ENCODE measurements at places on chromosomes 1 and 21.

- no peak for DNase-seq
Measured at GRCh38 chr1:66692681-66693080, 59.6 kb upstream of the DYNLT5 start.

DNA sequence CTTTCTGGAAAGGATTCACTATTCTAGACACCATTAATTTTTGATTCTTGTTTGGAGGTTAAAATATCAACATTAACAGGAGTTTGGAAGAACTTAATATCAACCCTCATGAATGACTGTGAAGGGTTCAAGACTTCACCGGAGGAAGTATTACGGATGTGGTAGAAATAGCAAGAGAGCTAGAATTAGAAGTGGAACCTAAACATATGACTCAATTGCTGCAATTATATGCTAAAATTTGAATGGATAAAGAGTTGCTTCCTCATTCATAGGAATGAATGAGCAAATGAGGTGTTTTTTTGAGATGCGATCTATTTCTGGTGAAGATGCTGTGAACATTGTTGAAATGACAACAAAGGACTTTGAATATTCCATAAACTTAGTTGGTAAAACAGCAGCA lies 77.9 kb upstream of the TNFSF4 start:
- no peak for DNase-seq

- no peak for DNase-seq
Measured at GRCh38 chr1:222167111-222167510, 380.8 kb downstream of the HHIPL2 start.

GRCh38 chr1:162846256-162847212 lies 14.4 kb downstream of the CCDC190 start:
- DNase-seq, result no peak

- no peak for DNase-seq
Measured at GRCh38 chr1:223176437-223176836, 33.4 kb upstream of the TLR5 start.

GRCh38 chr1:226603022-226603857 lies 54.7 kb downstream of the STUM start:
- no peak for DNase-seq

- DNase-seq, result no peak
Measured at GRCh38 chr21:16633831-16634459, 878.9 kb upstream of the CXADR start.

- no peak for DNase-seq
Measured at GRCh38 chr1:30318413-30318812, 405.0 kb downstream of the MATN1 start.

DNA sequence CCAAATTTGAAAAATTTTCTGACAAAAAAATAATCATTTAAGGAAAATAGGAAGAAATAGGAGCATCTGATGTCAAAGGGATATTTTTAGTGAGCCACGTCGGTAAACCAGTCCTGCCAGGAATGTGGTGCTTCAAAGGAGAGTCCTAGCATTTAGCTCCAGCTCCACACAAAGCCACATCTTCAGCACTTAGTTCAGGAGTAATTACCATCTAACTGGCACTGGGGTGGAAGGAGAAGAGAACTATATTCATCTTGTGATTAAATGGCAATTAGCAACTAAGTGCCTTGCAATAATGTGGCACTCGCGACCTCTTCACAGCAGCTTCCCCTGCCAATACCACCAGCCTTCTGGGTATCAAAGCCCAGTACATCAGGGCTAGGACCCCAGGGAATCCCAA lies 409.1 kb downstream of the SETD4 start:
- DNase-seq, result no peak

GRCh38 chr1:48066936-48067335 lies 69.8 kb upstream of the TRABD2B start:
- no peak for DNase-seq

DNA sequence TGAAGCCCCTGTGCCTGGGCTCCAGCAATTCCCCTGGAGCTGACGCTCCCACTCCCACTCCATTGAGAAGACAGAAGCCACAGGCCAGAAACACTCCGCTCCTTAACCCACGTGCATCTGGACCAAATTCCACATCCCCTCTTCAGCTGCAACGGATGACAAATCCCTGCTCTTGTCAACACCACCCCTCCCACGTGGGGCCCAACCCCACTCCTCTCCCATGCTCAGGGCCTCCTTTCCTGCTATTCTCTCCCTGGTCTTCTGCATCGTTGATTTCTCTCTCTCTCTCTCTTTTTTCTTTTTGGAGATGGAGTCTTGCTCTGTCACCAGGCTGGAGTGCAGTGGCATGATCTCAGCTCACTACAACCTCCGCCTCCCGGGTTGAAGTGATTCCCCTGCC lies 18.3 kb downstream of the CA6 start:
- DNase-seq, result no peak

GRCh38 chr1:94406446-94406845 lies 11.7 kb upstream of the ABCD3 start:
- no peak for DNase-seq

DNA sequence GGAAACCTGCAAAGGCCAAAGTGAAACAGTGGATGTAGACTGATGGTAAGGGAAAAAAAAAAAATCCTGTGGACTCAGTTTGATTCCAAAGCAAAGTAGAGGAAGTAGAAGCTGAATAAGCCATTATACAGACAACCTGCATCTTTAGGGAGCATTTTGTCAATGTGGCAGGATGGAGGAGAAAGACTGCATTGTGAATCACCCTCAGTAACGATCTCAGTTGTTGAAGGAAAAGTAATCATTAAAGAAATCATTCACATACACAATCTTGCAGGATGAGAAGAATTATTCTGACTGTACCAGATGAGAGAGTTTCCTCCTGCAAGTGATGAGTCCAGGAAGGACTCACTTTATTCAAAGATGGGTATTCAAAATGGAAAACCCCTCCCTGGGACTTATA lies 45.1 kb upstream of the TRIM67 start:
- no peak for DNase-seq

DNA sequence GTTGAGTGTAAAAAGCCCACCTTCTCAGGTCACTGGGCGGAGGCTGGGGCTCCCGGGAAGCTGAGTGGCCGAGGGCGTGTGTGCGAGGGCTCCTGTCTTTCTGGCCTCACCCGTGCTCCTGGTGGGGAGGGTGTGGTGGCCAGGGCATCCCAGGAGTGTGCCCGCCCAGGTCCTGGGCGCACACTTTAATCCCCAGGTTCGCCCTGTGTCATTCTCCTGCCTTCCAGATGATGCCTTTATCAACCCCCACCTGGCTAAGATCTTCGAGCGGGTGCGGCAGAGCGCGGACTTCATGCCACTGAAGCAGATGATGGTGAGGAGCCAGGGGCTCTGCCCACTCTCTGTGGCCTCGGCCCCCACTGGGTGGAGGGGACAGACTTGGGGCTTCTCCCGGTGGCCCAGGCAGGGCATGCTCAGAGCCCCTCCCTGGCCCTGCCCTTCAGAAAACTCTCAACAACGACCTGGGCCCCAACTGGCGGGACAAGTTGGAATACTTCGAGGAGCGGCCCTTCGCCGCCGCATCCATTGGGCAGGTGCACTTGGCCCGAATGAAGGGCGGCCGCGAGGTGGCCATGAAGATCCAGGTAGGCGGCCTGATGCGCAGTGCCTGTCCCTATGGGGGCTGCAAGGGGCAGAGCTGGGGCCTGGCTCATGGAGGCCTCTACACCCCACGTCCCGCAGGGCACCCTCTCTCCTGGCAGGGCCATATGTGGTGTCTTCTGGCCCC lies 42.5 kb downstream of the COQ8A start:
- no peak for DNase-seq

DNA sequence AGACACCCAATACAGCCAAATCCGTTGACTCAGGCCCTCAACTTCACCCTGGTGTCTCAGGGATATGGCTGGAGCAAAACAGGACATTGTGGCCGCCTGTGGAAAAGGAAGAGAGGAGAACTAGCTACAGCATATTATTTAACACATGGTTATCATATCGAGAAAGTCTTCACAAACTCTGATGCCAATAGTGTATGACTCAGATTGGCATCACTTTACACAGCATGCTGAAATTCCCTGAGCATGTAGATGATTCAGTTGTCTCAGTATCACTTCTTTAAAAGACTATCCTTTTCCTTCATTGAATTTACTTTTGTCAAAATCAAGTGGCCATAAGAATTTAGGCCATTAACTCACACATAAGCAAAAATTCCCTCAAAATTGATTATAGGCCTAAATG lies 20.1 kb downstream of the HSD3B2 start:
- DNase-seq, result no peak

DNA sequence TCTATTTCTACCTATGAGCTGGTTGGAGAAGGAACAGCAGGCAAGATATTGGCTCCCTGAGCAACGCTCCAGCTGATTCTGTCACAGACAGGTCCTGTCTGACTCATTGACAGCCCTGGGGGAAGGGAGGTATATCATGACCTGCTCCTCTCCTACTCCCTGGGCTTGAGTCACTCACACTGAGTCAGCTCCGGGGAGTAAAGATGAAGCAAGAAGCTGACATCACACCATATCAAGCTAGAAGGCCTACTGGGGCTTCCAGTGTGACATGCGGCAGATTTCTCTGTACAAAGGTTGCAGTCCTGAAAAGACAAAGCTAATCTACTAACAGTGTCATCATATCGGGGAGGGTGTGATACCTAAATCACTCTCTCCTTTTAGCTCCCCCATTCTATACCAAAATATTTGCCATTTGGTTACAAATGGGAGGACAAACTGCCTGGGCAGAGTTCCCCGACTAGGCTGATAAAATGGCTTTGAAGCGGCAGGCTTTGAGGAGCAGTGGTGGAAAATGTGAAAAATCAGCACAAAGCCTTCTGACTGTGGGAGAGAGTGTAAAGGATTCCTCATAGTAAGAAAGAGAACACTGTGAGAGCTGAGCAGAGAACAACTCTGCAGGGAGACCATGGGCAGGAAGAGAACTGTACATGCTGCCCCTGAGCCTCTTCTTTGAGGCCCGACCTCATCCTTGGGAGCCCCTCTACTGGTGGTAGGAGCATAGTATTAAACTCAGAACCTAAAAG lies 15.5 kb downstream of the PI4KB start:
- peak; percentile 41 for DNase-seq

DNA sequence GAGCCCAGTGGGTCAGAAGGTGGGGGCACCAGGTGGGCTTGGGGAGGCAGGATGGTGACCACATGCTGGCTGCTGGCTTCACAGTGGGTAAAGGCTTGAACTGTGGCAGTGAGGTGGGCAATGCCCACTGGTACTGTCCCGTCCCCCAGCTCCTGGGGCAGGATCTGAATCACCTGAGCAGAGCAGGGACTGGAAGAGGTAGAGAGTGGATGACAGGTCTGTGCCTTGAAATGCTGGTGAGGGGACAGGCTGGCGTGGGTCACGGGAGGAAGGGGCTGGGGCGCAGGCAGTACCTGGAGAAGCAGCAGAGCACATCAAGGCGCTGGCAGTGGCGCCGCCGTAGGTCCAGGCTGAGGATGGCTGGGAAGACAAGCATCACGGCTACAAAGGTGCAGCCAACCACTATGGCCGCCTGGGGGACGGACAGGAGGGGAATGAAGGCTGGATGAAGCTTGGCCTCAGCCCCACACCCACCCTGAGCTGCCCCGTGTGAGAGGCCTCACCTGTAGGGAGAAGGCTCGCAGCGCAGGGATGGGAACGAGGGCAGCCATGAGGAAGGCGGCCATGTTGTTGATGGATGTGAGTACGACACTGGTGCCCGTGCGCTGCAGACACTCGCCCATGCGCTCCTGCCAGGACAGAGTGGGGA lies 14.9 kb downstream of the PTCH2 start:
- no peak for DNase-seq

GRCh38 chr1:13549521-13549920 lies 34.1 kb upstream of the PDPN start:
- no peak for DNase-seq

GRCh38 chr1:9604836-9605235 lies 16.1 kb downstream of the TMEM201 start:
- DNase-seq, result no peak

DNA sequence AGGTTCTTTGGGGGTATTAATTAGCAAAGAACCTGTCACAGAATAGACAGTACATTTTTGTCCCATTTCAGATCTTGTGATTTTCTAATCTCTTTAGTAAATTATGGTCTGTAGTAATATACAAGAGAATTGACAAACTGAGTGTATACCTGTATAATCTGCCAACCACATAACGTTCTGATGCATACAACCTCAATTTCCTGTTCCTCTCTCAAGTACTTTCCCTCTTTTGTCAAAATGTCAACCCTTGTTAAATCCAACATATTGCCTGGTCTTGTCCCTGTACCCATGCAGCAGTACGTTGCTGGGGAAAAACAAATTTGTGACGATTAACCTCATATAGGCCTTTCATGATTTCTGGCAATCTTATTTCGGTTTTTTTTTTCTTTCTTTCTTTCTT lies 1.1 kb downstream of the ARV1 start:
- DNase-seq, result no peak

DNA sequence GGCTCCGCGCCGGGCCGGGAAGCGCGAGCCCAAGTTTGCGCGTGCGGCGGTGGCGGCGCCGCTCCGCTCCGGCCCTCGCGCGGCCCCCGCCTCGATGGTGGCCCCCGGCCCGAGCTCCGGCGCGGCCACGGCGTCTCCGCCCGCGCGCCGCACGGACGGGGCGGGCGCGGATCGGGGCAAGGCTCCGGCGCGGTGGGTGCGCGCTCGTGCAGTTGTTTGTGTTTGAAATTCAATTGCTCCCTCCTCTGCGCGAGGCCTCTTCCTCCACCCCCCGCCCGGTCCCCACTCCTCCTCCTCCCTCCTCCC lies at the start of gene HDGF:
TSS of gene HDGF (minus strand) at position 225 of the 306 bp plus-strand sequence. CDS start 246 bp downstream, outside the sequence.
- no peak for DNase-seq

DNA sequence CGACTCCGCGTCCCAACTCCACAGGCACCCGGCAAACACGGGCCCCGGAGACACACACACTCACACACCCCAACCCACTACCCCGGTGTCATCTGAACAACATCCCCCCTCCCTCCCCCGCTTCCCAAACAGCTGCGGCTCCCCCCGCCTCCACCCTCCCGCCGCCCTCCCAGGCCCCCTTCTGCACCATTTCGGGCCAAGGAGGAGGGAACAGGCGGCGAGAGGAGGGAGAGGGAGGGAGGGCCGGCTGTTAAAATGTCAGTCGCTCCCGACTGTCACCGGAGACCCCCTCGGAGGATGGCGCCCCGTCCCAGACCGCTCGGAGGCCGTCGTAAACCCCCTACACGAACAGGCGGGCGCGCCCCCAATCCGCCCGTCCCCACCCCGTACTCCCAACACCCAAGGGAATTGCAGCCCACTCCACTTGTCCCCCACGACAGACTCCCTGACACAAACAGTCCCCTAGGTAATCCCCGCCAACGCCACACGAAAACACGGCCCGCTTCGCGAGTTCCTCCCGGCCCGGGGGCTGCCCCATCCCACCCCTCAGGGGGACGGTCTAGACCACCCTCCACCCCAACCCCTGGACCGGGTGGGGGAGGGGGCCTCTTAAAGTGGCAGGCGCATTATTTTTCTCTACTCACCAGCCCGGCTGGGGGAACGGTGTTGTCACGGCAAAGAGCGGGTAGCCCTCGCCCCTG lies 583 bp downstream of the MEF2D start:
- no peak for DNase-seq

DNA sequence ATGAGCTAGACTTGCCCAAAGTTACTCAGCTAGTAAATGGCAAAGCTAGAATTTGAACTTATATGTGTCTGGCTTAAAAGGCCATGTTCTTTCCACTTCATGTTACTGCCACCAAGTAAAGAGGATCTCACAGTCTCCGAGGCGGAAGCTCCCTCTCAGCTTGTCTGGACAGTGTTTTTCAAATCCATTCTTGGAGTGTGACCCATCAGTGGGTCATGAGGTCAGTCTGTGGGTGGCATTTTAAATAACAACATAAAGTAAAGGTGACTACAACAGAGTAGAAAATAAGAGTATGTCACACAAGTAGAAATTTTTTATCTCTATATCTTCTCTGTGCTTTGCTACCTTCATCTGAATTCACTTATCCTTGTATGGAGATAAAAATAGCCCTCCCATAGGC lies 3.2 kb upstream of the HMGB4 start:
- DNase-seq, result no peak

- DNase-seq, result no peak
Measured at GRCh38 chr1:94279038-94279437, 41.7 kb upstream of the ARHGAP29 start.

- no peak for DNase-seq
Measured at GRCh38 chr21:34504595-34504994, 7.4 kb downstream of the KCNE1 start.
